ENCODE measurements at places on chromosomes 5 and 9.

DNA sequence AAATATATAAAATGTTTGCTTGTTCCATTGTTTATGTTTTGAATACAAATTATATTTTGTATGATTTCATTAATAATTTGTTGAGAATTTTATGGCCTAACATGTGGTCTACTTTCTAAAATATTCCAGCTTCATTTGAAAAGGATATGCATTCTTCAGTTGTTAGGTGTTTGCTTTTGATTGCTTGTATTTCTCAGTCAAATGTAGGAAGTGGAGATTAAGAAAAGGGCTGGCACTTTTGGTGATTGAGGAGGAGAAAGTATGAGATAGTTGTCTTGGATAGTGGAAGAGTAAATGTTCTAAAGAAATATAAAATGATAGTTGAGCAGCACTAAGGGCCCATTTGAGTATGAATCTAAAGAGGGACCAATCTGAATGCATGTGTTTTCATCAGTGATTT lies 23.1 kb downstream of the JAK2 start:
- no peak for DNase-seq

DNA sequence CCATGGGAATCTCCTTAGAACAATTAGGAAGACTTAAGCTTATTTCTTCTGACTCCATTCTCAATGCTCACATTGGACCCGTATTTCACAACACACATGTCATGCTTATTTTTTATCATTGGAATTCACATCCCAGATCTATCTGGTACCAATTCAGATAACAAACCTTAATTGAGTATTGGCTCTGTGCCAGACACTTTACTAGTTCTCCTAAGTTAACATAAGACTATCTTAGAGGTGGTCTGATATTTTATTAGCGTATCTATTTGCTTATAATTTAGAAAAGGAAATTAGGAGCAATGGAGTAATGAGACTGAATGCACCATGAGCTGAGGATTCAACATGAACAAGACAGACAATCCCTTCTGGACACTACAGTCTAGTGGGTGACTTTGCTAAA lies 45.1 kb downstream of the FBXL7 start:
- DNase-seq = no peak

DNA sequence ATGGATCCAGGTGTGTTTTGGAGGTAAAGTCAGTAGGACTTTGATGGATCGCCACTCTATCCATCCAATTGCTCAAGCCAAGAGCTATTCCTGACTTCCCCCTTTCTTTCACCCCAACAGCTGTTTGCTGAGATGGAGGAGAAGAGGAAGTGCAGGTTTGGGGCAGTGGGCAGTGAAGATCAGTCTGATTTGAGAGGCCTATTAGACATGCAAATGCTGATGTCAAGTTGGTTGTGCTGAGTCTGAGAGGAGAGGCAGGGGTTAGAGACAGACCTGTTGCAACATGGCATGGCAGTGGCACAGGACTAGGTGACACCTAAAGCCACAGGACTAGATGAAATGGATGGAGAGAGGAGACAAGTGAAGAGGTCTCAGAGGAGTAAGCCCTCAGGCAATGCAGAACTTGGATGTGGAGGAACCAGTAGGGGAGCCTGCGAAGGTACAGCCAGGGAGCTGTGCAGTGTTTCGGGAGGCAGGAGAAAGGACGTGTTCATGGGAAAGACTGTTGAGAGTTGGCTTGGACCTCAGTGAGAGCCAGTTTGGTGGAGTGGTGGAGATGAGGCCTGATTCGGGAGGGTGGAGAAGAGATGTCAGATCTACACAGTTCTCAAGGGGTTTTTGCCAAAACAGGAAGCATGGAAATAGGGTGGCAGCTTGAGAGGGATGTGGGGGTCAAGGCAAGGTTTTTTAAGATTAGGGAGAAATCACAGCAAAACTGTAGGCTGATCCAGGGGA lies 175.0 kb downstream of the MACROH2A1 start:
- DNase-seq = no peak

DNA sequence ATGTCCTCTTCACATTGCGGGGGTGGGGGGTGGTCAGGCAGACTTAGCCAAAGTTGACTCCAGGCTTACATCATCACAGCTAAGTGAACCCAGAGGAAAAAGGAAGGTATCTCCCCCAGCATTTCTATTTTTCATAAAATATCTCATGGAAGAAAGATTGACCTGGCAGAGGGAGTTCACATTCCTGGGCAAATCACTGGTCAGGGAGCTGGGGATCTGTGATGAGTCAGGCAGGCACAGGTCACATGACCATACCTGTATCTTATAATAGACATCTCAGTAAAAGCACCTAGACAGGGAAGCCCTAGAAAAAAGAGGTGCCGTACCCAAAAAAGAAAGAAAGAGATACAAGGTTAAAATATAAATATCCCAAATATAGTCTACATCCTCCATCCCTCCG lies 57.3 kb upstream of the WWC1 start:
- no peak for DNase-seq

DNA sequence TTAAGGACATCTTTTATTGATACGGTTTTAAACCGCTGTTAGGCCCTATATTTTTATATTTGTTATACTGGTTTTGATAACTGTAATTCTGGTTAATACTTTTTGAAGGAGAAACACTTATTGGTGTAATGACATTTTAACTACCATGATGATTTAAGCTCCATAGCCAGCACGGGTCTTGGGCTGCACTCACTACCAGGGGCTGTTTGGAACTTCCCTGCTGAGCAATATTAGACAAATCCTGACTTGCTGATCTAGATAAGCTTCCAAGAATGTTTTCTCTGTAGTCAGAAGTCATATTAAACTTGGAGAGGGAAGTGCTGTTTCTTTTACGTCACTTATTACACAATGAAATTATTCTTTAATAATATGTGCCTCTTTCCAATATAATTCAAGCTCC lies 540.0 kb upstream of the GRAMD2B start:
- DNase-seq = no peak

DNA sequence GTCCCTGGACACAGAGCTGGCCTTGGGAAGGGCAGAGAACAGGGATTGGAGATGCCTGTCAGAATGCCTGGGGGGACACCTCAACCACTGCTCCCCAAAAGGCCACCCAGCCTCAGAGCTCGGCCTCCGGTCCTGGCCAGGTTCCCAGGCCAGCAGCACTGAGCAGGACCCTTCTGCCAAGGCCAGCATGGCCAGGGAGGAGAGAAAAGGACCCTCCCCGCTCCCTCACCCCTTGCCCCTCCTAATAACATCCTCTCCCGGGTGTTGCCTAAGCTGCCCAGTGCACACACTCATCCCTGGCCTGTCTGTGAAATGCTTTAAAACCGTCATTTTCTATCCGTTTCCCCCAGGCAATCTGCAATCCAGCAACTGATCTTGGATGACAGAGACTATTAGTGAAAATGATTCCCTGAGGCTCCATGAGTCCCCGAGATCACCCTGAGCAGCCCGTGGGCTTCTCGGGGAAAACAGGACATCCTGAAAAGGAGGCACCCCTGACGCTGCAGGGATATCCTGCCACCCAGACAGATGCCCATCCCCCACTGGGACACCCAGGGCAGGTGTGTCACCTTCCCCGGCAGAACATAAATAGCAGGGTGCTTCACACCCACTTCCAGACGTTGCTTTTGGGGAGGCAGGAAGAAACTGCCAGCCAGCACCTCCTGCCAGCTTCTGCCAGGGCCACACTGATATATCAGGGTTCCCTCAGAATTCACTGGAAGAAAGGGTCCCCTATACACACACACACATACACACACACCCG lies 75.3 kb downstream of the ADAMTS2 start:
- DNase-seq = no peak

DNA sequence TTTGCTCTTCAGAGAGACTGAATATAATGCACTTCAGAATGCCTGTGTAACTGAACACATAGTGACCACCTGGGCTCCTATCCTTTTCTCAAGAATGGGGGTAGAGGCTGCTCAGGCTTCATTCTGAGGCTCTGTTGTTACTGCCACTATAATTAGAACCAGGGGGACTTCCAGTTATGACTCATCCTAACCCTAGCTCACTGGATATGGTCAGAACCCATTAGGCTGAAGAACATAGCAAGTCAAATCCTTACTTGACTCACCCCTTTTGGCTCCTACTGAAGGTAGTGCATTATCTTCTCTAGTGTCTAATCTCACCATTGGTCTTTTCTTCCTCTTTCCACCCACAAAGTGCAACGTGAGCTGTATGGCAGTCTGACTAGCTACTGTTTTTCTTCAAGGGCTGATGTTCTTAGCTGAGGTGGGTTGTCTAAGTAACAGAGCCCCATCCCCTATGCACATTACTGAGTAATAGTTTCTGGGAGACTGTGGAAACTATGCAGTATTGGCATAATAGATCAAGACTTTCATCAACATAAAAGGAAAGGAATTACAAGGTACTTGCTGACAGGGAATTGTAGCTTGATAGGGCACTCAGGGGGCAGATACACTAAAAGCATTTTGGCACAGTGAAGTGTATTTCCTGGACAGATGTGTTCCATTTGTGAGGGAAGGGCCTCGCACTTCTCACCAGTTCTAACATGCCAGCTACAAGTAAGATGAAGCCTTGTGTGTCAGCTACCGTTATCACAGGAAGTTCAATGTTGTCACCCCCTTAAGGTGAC lies 431.0 kb upstream of the MEF2C start:
- peak; percentile 38 for DNase-seq

GRCh38 chr5:180315762-180316212 lies 23.9 kb upstream of the MAPK9 start:
- peak; percentile 59 for DNase-seq

DNA sequence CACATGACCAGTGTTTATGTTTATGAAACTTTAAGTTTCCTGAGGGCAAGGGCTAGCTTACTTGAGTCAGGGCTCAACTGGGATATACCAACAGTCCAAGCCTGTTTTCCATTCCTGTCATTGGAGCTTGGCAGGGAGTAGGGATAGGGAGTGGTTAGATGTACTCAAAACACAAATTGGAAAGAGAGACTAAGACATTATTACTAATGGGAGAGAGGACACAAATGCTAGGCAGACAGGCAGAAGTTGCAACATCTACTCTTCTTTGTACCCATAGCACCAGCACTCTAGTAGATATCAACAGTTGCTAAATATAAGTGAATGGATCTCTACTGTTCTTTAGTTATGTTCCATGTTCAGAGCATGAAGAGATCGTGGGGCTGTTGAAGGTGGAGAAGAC lies 62.8 kb downstream of the NPR3 start:
- no peak for DNase-seq

- peak; percentile 31 for DNase-seq
Measured at GRCh38 chr9:130451509-130452388, 7.0 kb downstream of the ASS1 start.

DNA sequence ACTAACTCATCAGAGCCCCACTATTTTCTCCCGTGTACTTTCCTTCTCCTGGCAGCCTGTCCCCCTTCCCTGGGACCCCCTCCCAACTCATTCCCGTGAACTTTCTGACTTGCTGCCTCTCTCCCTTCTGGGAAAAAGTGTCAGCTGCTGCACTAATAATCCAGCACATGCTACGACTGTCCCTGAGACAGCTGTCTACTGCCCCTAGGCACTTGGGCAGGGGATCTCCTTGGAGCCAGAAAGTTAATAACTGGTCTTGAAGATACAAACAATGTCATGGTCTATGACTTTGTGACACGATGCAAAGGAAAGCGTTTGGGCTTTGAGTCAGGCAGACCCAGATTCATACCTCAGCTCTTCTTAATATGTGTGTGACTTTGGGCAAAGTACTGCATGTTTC lies 10.1 kb upstream of the RNF183 start:
- no peak for DNase-seq

DNA sequence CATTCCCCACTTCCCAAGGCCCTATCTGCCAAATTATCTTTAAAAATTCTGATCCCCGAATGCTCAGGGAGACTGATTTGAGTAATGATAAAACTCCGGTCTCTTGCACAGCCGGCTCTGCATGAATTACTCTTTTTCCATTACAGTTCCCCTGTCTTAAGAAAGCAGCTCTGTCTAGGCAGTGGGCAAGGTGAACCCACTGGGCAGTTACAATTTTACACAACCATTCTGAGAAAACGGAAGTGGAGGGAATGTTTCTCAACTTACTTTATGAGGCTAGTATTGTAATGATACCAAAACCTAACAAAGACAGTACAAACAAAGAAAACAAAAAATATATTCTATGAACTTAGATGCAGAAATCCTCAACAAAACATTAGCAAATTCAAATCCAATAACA lies 100.0 kb downstream of the MCTP1 start:
- no peak for DNase-seq

DNA sequence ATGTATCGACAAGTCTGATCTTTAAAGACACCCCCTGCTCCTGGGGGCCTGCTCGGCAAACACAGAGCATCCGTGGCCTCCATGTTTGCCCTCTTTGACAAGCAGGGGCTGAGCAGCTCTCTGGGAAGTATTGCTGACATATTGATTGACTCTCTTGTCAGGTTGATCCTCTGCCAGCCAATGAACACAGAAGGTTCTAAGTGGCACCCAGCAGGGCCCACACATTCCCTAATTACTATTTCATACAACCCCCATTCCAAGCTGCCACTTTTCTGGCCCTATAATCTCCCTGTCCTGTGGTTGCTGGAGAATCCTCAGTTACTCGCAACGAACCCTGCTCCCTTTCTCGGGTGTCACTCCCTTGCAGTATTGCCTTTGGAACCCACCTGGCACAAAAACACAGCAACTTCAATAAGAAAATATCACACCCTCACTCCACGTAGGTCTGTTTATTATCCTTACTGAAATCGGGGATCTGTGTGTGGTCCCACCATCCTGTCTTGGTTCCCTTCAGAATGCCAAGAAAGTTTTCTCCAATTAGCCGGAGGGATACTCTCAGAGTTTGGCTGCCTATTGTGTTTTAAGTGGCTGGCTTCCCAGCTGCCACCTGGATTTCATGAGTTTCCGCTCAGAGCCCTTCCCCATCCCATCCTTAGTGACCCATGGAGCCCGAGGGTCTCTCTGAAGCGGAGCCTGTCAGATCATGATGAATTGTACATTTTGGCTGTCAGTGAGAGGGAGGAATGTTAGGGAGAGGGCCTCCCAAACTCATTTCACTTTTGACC lies 249.0 kb upstream of the WWC1 start:
- no peak for DNase-seq

GRCh38 chr9:133758228-133758627 lies 20.1 kb upstream of the SARDH start:
- no peak for DNase-seq

DNA sequence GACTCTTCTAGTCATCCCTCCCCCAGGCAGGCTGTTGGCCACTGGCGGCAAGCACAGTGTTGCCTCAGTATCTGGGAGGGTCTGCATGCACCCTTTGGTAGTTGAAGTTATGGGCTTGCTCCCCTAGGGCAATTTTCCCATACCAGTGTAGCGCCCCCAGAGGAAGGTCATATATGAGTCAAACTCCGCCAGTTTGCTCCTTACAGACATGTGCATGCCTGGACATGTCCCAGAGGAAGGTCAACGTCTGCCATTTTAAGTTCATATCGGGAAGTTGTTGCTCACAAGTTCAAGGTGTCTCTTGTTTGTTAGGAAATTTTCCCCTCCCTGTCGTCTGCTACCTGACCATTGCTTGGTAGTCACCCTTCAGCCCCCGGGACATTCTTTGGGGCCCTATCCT lies 51.3 kb upstream of the MROH2B start:
- DNase-seq = no peak

- DNase-seq = no peak
Measured at GRCh38 chr5:55820488-55820887, 30.7 kb upstream of the IL31RA start.
